ENCODE measurements at places on chromosomes 12 and 14.

DNA sequence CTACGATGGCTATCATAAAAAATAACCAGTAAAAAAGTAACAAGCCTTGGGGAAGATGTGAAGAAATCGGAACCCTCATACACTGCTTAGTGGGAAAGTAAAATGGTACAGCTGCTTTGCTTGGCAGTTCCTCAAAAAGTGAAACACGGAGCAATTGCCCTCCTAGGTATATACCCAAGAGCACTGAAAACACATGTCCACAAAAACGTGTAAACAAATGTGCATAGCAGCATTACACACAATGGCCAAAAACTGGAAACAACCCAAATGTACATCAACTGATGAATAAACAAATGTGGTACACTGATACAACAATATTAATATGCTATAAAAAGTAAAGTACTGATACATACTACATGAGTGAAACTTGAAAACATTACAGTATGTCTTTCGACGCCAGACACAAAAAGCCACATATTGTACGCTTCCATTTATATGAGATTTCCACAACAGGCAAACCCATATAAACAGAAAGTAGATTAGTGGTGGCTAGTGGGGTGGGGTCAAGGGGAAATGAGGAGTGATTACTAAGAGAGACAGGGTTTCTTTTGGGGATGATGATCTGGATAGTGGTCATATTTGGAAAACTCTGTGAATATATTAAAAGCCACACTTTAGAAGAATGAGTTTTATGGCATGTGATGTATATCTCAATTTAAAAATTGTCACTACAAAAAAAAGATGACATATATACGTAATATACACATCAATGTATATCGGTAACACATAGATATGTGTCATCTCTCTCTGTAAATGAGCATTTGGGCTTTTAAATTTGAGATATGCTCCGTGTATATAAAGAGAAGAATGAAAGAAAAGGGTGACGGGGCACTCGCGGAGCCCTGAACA lies 996 bp downstream of the SLC41A2 start:
- DNase-seq, result peak; percentile 4

DNA sequence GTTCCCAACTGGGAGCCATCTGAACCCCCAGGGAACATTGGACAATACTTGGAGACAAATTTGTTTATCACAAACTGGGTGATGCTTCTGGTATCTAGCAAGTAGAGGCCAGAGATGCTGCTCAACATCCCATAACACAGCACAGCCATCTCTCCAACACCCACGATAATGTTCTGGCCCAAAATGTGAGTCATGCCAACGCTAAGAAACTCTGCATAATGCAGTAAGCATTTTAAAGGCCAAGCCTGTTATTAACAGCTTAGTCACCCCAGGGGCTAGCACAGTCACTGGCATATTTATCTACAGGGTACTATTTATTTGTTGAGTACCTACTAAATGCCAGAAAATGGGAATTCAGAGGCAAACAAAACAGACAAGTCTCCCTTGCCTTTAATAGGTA lies 873.1 kb upstream of the TMEM132C start:
- no peak for DNase-seq

DNA sequence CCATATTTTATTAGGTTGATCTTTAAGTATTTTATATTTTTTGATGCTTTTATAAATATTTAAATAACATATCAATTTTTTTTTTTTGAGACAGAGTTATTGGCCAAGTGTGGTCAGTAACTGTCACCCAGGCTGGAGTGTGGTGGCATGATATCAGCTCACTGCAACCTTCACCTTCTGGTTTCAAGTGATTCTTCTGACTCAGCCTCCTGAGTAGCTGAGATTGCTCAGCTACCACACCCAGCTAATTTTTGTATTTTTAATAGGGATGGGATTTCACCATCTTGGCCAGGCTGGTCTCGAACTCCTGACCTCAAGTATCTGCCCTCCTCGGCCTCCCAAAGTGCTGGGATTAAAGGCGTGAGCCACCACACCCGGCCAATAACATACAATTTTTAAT lies 71.1 kb downstream of the FUT8 start:
- DNase-seq, result no peak

DNA sequence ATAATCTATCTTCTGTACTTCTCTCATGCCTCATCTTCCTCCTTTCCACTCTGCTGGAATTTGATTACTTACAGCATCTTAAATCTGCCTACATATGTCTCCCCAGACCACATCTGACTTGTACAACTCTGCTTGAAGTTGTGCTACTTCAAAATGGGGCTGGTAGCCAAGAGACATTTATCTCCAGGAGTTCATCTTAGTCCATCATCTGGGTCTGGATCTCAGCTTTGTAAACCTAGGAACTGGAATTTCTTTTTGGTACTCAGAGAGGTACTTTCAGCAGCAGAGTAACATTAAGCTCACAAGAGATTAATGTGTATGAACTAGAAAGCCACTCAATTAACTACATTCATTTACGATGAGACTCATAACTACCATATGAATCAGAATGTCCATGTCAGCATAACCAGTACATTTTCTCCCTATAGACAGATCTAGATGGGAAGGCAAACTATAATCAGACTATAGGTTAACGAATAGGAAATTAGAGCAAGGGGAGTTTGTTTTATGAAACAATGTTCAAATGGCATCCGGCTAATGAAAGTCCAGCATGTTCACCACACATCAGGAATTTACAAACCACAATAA lies 178.8 kb downstream of the CEP128 start:
- DNase-seq, result no peak

GRCh38 chr12:114751712-114752111 lies 67.7 kb upstream of the TBX3 start:
- no peak for DNase-seq

- no peak for DNase-seq
Observed at GRCh38 chr14:54219261-54220070, 177.3 kb upstream of the CDKN3 start.

GRCh38 chr12:102950950-102951619 lies 6.4 kb upstream of the ASCL1 start:
- DNase-seq, result no peak

DNA sequence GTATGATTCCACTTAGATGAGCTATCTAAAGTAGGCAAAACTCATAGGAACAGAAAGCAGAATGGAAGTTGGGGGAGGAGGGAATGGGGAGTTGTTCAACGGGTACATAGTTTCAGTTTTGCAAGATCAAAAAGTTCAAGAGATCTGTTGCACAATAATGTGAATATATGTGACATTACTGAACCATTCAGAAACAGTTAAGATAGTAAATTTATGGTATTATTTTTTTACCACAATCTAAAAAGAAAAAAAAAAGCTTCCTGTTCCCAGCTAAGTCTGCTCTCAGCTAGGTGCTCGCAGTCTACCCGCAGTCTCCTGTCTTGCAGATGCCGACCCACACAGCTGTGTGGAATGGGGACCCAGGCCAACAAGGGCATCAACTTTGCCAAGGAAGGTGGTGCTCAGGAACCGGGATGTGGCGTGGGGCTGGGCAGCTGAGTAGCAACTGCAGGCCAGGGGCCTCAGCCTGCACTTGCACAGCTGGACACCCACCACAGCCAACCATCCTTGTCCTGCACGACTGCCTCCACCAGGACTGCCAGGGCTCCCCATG lies 15.3 kb upstream of the ANO6 start:
- no peak for DNase-seq

DNA sequence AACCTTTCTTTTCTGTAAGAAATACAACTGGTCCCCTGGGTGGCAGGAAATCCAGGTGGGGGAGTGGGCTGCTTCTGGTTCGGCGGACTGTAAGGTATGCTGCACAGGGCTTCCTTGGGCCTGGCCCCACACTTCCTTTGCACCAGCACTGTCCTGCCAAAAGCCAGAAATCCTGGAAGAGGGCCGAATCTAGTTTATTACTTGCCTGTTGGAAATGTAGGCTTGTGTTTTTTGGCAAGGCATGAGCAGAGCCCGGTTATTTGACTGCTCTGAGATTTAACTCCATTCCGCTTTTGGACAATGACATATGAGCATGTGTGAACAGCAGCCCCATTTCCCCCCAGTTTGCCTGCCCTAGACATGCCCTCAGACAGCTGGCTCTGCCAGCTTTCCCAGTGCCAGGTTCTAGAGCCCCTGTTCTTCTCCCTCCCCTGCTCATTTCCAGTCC lies 86.6 kb downstream of the BORCS5 start:
- no peak for DNase-seq

DNA sequence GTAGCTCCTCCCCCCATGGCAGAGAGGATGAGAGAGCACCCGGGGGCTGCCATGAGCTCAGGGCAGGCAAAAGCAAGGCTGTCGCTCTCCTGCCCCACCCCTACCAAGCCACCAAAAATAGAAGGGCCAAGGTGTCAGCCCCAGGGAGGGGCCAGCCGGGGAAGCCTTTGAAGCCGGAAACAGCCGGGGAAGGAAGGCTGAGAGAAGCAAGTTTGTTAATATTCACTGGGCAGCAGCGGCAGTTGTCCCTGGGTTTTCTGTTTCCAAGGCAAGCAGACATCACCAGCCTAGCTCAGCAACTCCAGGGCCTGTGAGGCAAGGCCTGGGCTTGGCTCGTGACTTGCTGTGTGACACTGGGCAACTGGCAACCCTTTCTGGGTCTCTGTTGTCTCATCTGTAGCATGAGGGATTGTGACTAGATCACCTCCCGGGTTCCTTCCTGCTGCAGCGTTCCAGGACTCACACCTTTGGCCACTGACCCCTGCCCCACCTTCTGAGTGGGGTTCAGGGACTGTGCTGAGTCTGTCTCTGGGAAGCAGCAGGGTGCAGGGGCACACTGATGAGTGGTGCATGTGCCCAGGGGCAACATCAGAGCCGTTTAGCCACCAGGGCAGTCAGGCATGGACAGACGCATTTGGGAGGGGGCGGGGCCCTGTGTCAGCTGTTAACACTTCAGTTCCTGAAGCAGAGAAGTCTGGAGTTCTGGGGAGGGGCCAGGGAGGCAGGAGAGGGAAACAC lies 24.3 kb downstream of the SYNDIG1L start:
- peak; percentile 82 for DNase-seq

GRCh38 chr14:89137526-89138163 lies 279.4 kb downstream of the FOXN3 start:
- DNase-seq, result no peak

- no peak for DNase-seq
Observed at GRCh38 chr12:132454933-132455418, 35.0 kb upstream of the FBRSL1 start.

DNA sequence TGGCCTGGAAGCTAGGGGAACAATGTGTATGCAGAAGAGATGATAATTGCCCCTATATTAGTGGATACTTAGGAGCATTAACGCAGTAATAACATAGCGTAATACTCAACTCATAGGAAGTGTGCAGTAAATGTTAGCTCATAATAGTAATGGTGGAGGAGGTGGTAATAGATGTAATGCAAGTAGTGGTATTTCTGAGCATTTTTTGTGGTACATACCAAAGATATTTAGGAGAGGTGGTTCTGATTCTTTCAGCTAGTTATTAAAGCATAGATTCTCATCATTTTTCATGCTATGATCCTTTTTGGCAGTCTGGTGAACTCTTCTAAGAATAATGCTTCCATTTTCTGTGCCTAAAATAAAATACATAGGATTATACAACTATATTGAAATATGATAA lies 233.1 kb downstream of the PTPRO start:
- no peak for DNase-seq

DNA sequence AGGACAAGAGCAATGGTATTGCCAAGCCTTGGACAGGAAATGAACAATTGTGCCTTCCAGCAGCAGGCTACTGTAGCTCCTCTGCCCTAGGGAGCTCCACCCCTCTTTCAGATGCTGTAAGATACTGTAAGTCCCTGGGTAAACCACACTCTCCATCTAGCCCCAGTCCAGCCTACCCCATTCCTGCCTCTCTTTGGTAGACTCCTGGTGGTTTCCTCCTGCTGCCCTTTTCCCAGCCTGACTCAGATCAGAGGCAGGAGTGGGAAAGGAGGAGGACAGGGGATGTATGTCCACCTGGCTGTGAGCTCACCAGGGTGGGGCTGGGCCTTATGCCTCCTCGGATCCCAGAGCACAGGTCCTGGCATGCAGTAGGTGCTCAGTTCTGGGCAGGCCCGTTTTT lies 174.6 kb downstream of the ESRRB start:
- DNase-seq, result no peak

DNA sequence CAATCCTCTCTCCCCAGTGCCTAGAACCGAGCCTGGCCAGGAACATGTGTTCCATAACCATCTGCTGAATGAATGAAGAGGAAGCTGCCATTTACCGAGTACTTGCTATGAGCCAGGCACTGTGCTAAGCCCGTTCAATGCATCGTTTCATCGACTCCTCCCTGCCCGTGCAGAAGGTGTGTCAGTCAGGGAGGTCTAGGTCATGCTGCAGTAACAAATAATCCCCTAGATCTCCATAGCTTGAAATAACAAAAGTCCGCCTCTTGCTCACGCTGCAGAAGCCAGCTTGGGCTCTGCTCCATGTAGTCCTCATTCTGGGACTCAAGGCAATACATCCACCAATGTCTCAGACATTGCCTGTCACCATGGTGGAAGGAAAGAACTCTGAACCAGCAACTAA lies 101.3 kb downstream of the SCARB1 start:
- DNase-seq, result no peak

DNA sequence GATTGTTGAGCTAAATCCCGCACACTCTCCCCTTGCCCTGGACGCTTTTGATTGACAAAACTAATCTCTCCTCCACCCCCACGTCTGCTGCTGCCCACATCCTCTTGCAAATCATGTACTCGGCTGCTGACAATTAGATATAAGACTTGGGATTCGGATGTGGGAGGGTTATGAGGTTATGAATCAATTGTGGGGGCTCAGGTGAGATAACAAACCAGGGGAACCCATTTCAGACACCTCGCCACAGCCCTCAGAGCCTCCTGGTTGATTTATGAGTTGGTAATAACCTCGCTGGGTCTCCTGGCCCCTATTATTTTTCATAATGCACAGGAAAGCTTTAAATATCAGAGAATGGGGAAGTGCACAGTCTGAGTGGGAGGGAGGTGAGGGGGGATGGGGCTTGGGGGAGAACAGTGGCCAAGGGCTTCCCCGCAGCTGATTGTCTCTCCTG lies 449.9 kb downstream of the DPF3 start:
- no peak for DNase-seq

GRCh38 chr12:46916796-46917419 lies 91.1 kb upstream of the SLC38A4 start:
- DNase-seq, result no peak

DNA sequence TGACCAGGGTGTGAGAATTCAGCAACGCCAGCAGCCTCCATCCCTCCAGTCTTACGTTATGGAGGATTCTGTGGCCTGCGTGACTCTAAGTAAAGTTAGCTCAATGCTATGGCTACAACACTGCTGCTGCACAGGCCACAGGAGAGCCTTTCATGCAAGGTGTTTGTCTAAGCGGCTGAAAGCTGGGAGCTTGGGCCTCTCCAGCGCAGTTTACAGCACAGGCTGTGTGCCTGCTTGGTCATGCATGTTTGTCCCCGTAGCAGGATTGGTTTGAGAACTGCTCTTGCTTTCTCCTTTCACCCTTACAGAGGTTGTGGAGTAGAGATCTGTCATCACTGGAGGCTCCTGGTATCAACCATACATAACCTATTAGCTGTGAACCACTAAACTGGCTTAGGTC lies 113.1 kb upstream of the TMCC3 start:
- no peak for DNase-seq

DNA sequence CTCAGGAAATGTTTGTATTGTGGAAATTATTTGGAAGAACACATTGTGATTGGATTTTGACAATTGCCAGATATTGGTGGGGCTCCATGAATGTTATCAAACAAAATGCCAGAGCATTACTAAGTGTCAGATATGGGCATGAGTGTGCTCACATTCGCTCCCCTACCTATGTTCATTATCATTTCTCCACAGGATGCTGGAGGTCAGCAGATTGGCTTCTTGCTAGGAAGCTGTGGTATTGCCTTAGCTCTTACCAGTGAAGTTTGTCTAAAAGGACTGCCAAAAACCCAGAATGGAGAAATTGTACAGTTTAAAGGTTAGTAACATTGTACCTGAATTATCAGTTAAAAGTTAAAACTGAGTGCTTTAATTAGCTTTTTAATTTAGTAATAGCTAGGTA lies 78.3 kb upstream of the ATF1 start:
- DNase-seq, result no peak
